Mucosa of descending colon (tissue), 3 donors: ENCODE measurements at places on chromosomes 3 and 15.

GRCh38 chr3:194773216-194773615 is 87.5 kb downstream of the FAM43A start:
- DNase-seq, result peak; percentile 37

DNA sequence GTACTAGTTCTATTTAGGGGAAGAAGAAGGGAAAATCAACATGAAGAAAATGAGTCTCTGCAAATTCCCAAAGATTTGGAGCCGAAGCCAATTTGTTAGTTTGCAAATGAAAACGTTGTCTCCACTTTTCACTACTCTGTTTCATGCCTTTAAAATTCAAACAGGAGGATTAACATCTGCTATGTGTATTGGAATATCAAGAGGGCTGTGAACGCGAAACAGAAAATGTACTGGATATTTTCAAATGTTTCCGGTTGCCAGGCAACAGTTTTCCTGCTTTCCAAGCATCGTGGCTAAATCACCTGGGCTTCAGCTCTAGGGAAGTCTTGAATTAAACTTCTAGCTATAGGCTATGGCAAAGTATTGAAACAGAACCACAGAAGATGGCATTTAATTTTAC is 172.8 kb downstream of the KCNMB2 start:
- DNase-seq, result no peak

DNA sequence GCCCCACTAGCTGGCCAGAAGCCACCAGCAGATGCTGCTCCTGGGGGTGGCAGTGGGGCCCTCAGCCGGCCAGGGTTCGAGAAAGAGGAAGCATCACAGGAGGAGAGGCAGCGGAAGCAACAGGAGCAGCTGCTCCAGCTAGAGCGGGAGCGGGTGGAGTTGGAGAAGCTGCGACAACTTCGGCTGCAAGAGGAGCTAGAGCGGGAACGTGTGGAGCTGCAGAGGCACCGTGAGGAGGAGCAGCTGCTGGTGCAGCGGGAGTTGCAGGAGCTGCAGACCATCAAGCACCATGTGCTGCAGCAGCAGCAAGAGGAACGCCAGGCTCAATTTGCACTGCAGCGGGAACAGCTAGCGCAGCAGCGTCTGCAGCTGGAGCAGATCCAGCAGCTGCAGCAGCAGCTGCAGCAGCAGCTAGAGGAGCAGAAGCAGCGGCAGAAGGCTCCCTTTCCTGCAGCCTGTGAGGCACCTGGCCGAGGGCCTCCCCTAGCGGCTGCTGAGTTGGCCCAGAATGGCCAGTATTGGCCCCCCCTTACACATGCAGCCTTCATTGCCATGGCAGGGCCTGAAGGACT is 17.5 kb upstream of the APEH start:
- no peak for DNase-seq

DNA sequence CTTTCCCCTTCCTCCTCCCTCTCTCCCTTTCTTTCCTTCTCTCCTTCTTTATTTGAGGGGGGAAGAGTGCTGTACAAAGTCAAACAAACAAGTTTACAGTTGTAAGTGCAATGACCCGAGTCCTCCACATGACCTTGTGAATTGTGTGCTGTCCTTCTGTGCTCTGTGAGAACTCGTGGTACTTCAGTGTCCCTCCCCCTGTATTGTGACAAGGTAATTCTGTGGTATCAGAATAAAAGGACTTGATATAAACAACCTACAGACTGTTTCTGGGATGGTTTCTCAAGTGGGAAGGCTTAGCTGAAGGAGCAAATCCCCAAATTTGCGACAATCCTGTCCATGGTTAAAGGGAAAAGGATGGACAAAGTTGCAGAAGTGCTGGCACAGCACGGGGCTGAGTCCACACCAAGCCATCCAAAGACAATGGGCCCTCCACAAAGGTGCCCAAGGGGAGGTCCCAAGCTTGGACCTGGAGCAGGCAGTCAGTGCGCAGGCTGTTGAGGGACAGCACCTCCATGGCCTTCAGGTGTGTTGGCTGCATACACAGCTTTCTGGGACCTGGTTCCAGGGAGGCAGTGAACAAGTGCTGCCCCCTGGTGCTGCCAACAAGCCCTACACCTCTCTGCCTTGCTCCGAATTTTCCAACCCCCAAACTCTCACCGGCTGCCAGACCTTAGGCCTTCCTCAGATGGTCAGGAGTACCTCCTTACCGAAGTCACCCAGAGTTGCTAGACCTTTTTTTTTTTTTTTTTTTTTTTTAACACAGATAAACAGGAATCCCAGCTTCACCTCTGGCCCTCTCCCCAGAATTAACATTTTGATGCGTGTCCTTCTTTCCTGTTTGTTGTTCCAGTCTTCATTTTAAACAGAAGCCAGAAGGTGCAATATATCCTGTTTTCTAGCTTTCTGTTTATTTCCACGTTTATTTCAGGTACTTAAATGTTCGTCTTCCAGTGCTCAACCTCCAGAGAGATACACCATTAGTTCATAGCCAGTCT is 2.6 kb upstream of the APEH start:
- peak; percentile 80 for DNase-seq

GRCh38 chr15:89783111-89783860 is 7.2 kb downstream of the MESP2 start:
- peak; percentile 46 for DNase-seq
